ENCODE measurements at places on chromosomes 2 and 18.

GRCh38 chr2:236830926-236831325, 254.8 kb upstream of the COPS8 start:
- DNase-seq, result peak; percentile 23

GRCh38 chr2:168200930-168201583, 46.3 kb downstream of the STK39 start:
- no peak for DNase-seq

- DNase-seq, result no peak
Measured at GRCh38 chr2:7207631-7208030, 290.4 kb downstream of the RNF144A start.

- DNase-seq, result peak; percentile 22
Measured at GRCh38 chr2:134818321-134818720, 20.1 kb upstream of the ACMSD start.

- no peak for DNase-seq
Measured at GRCh38 chr2:120932881-120933280, 197.2 kb downstream of the GLI2 start.
